ENCODE measurements at places on chromosomes 12 and 14.

DNA sequence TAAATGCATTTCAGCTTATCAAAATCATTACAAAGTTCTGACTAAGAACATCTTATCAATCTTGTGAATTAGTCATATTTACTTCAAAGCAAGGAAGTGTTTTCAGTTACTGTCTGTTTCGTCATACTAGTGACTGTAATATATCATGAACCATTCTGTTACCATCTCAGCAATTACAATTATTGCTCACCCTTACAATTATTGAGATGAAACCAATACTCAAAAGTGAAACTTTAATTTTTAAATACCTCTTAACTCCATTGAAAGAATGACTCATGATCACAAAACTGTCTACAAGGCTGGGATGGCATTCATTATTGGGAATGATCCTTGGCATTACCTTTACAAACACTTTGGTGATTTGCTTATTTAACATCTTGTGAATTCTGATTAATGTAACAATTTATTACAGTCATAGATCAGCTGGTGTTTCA, 90.3 kb downstream of the RPS6KA5 start:
- no peak for DNase-seq

DNA sequence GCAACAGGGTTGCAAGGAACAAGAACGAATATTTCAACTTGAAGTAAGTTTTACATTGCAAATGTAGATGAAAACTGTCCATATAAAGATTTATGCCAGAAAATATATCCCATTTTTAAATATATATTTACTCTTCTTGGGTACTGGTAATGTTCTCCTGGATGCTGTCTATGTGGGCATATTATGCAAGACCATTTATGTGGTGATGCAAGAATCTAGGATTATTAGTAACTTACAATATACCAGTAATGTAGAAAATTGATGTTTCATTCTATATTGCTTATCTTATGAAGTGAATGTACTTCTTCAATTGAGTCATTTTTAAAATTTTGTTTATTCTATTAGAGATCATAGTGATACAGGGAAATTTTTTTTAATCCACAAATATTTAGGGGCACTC, 25.1 kb downstream of the FGFR1OP2 start:
- DNase-seq = no peak

- DNase-seq = no peak
These were observed 13.6 kb downstream of the EML1 start for GRCh38 chr14:99806836-99807235.

GRCh38 chr12:132640936-132641335, 22.4 kb downstream of the P2RX2 start:
- no peak for DNase-seq

- DNase-seq = no peak
These were observed 903 bp downstream of the BRF1 start for GRCh38 chr14:105299654-105300541.

- no peak for DNase-seq
These were observed 143.3 kb upstream of the AVPR1A start for GRCh38 chr12:63294327-63294632.

GRCh38 chr14:71317385-71318096, 410.3 kb downstream of the PCNX1 start:
- DNase-seq = no peak

DNA sequence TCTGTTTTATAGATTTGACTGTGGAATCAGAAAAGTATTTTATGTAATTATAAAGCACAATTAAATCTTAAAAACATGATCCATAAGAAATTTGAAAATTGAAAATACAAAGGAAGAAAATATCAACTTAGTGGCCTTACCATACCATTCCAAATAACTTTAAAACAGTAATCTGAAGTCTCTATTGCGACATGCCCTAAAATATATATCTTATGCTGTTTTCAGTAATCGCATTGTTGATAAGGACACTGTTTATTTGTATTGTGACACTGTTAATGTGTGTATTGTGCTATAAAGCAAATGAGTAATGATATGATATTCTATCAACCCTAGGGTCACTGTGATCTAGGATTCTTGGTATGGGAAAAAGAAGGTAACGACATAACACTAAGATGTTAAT, 7.0 kb downstream of the KLHL28 start:
- DNase-seq = no peak

- no peak for DNase-seq
These were observed 68.8 kb downstream of the CLMN start for GRCh38 chr14:95250936-95251335.

- DNase-seq = no peak
These were observed 8.3 kb upstream of the GPR162 start for GRCh38 chr12:6813363-6813762.

- no peak for DNase-seq
These were observed 94.3 kb downstream of the C12orf42 start for GRCh38 chr12:103401421-103401820.

GRCh38 chr14:70018230-70018629, 139.0 kb downstream of the SMOC1 start:
- no peak for DNase-seq

GRCh38 chr12:79187032-79187431, 322.5 kb downstream of the SYT1 start:
- DNase-seq = no peak

- no peak for DNase-seq
These were observed 45.4 kb downstream of the KDM2B start for GRCh38 chr12:121535150-121536053.

GRCh38 chr12:53239643-53240258, 7.7 kb upstream of the RARG start:
- no peak for DNase-seq

DNA sequence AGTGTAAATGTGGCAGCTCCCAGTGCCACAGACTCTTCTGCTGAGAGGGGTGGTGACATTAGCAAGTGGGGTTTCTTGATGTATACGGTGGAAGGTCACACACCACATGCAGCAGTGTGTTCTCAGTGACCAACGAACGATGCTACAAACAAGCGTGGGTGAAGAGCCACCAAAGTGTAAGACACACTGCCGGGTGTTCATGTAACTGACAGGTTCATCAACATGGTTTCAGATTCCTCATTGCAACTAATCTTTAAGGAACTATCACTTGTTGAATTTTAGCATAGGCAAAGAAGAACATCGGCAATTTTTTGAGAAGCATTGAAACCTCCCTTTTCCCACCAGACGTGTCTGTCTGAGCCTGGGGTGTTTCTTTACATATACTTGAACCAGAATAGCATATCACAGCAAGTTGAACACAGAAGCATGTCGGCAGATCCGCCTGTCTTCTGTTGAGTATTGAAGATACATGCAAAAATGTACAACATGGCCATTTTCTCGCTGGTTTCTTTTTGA, 58.8 kb downstream of the PPP2R5C start:
- no peak for DNase-seq

GRCh38 chr12:108744021-108744897, 12.9 kb upstream of the CORO1C start:
- DNase-seq = no peak

- no peak for DNase-seq
These were observed 125.2 kb downstream of the MGST1 start for GRCh38 chr12:16472631-16473030.

- DNase-seq = no peak
These were observed 40.0 kb downstream of the FGD6 start for GRCh38 chr12:95177201-95177768.

DNA sequence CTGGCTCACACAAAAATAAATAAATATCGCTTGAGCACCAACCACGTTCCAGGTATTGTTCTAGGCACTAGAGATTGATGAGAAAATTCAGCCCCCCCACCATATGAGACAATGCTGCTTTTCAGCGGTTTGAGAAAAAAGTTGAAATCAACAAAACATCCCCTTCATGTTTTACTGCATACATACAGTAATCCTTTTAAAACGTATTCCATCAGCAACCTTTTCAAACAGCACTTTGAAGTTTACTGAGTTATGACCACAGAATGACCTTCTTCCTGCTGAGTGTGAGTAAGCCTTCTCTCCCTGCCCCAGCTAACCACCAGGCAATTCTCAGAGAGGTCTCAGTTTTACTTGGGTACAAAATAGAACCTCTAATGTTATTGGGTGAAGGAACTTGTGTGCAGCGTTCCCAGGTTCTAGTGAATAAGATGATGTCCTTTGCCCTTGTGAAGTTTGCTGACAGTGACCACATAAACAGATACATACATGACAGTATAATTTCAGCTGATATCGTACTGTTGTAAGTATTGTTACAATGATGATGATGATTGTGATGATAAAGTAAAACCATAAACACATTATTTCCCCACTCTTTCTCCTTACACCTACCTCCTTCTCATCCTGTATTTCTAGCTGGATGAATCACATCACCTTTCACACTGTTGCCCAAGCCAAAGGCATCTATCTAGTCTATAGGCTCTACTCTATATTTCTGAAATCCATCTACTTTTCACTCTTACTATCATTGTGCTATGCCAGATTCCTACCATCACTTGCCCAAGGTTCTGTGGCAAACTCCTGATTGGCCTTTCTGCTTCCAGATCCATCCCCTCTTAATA, 124.4 kb upstream of the KRR1 start:
- no peak for DNase-seq

GRCh38 chr12:12408265-12408690, 51.4 kb downstream of the BORCS5 start:
- no peak for DNase-seq

GRCh38 chr12:65784289-65785015, 39.8 kb upstream of the HMGA2 start:
- DNase-seq = no peak

- no peak for DNase-seq
These were observed 151.0 kb upstream of the SRRM4 start for GRCh38 chr12:118830296-118830695.

DNA sequence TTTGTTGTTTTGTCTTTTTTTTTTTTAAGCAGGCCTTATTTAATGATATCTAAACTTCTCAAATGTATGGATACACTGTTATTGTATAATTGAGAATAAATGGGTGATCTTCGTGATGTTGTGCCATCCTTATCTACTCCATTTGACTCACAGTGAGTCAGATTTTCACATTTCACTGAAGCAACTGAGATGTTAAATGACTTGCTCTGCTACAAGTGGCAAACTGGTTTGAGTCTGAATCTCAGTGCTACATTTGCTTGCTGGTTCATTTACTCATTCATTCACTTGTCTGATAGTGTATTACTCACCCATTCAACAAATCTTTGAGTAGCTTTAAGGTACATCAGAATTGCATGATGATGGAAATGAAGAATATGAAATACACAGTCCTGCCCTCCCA, 2.6 kb downstream of the KIAA0586 start:
- no peak for DNase-seq

DNA sequence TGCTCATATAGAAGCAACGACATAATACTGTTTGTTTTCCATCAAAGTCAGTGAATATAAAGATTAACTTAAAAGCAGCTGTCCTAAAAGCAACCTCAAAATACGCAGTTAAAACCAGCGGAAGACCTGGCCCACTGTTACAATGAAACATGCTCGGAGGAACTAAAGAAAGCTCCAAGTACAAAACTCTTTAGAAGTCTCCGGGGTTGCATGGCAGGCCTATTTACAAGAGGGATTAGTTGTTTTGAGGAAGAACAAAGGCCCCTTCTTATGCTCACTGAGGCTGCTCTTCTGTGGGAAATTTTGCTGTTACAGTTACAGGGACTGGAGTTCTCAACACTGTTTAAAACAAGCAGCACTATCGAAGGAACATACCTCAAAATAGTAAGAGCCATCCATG, 75.9 kb upstream of the C12orf71 start:
- no peak for DNase-seq

DNA sequence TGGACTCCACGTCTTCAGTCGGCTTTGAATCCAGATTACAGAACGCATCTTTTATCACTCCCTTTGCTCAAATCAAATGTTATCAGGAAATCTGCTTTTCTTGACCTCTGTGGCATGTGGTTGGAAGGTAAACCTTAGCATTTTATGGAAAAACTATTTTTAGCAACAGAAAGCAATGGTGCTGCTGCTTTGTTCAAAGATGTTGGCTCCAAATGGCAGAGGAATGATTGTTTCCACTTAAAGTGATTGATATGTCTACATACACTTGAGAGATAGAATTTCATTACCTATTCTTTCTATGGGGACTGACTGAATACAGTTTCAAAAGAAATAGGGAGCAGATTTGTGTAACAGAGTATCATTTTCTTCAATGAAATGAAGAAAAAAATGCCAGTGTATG, 761.2 kb downstream of the NOVA1 start:
- no peak for DNase-seq

DNA sequence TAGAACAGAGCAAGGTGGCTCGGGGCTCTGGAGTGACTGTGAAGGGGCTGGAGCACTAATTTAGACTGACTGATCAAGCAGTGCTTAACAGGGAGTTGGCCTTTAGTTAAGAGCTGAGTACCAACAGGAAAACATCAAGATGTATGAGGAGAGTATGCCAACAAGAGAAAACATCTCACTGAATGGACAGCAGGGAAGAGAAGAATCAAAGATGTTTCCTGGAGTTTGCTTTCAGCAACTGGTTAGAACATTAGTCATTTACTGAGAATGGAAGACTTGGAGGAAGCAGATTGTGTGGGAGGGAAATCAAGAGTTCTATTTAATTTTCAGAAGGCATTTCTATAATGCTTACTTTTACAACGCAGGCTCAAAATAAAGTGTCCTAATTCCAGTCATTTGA, 259.3 kb downstream of the ADAMTS20 start:
- no peak for DNase-seq

DNA sequence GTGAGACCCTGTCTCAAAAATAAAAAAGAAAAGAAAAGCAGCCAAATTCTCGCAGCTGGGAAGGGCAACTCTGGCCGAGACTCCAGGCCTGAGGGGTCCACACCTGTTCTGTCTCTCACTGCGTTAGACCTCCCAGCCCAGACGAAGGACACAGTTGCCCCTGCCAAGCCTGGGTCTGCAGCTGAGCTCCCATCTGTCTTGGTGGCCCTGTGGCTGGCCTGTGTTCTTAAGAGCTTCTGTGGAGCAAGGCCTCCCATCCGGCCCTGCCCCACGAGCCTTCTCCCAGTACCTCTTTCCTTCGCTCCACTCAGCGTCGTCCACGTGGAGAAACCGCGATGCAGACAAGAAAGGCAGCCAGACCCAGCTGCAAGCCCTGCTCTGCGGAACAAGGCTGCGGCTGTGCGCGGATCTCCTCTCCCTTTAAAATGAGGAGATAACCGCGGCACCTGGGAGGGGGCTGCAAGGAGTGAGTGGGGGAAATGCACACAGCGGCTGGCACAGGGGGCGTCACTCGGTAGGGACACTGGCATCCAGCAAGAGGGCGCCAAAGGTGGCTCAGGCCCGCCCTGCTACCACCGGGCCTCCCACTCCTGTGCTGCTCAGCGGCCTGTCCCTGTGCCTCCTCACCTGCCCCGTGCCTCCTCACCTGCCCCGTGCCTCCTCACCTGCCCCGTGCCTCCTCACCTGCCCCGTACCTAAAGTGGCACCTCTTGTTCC, 42.4 kb downstream of the LRRC74A start:
- DNase-seq = no peak

- DNase-seq = no peak
These were observed 46.0 kb downstream of the YEATS4 start for GRCh38 chr12:69405566-69405865.

GRCh38 chr14:93733231-93733630, 55.1 kb downstream of the PRIMA1 start:
- DNase-seq = no peak

- no peak for DNase-seq
These were observed 468.5 kb downstream of the ETNK1 start for GRCh38 chr12:23093488-23093887.
